Esophagus muscularis mucosa (tissue), 4 donors: ENCODE measurements at places on chromosomes 6 and 20. TPM values are rescaled to one million over a fixed set of nuclear protein-coding genes. Genes with fewer than 3 reads are reported as not detected.

DNA sequence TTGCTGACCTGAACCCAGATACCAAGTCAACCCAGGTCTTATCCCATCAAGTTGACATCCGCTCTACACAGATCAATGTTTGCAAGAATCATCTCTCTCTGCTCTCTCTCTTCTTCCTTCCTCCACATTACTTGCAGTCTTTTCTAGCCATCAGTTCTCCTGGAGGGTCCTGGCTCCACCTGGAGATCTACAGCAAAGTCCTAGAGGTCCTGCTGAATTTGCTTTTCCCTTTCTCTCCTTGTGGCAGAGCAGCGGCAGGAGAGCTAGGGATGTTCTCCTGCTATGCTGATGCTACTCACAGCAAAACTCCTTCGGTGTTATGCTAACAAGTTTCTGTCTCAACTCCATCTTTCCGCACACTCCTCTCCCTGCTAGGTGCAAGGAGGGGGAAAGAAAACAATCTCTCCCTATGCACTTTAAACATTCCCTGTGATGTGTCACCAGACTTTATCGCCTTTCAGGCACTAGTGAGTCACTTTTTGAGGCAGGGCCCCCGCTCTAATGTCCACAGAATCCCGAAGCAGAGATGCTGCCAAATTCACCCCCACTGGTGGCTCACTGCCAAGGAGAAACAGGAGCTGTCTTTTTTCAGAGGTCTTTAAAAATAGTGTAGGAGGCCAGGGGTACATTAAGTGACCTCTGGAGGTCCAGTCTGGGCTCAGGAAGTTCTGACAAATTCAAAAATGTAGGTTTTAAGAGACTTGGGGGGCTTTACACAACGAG, 62.6 kb downstream of the FAM50B start:
- peak overlapping the region; percentile 80 for H3K27ac ChIP-seq
- no peaks in the 10 kb centered on the region for H3K27me3 ChIP-seq
- DNase-seq: no peak
- no peak overlapping the region for H3K4me3 ChIP-seq
- H3K36me3 ChIP-seq: no peaks in the 10 kb centered on the region

Gene C6orf141
- total RNA-seq: 1.2 TPM

DNA sequence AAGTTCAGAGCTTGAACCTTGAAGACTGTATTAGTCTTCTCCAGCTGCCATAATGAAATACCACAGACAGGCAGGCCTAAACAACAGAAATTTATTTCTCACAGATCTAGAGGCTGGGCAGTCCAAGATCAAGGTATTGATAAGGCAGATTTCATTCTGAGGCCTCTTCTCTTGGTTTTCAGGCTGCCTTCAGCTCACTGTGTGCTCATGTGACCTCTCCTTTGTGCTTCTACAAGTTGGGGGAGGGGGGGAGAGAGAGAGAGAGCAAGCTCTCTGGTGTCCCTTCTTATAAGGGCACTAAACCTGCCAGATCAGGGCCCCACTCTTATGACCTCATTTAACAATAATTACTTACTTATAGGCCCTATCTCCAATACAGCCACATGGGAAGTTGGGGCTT, 102.6 kb upstream of the RSPO3 start:
- no peaks in the 10 kb centered on the region for H3K27me3 ChIP-seq
- DNase-seq: no peak
- no peak overlapping the region for H3K4me3 ChIP-seq
- no peaks in the 10 kb centered on the region for H3K4me1 ChIP-seq

GRCh38 chr6:5752391-5752680, 254.4 kb downstream of the NRN1 start:
- H3K27me3 ChIP-seq: no peaks in the 10 kb centered on the region

Gene IER3
- total RNA-seq: 12.9 TPM

- no peak overlapping the region for H3K4me3 ChIP-seq
- no peaks in the 10 kb centered on the region for H3K27me3 ChIP-seq
- H3K4me1 ChIP-seq: no peaks in the 10 kb centered on the region
- H3K27ac ChIP-seq: no peak overlapping the region
- no peak for DNase-seq
Observed at GRCh38 chr6:142316791-142317368, 15.1 kb downstream of the ADGRG6 start.

DNA sequence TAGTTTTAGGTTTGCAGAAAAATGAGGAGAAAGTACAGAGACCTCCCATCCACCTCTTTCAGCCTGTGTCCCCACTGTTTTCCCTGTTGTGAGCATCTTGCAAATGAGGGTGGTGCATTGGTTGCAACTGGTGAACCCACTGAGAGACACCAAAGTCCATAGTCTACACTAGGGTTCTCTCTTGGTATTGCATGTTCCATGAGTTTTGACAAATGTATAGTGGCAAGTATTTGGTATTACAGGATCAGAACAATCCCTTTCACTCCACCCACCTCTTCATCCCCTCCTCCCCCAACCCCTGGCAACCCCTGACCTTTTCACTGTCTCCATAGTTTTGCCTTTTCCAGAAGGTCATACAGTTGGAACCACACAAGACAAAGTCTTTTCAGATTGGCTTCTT, 20.1 kb downstream of the ZNF831 start:
- no peak for DNase-seq
- H3K4me3 ChIP-seq: no peak overlapping the region
- H3K27me3 ChIP-seq: peaks cover 32% of the 10 kb centered on the region
- no peaks in the 10 kb centered on the region for H3K36me3 ChIP-seq
- no peak overlapping the region for H3K27ac ChIP-seq

GRCh38 chr6:23533311-23533710, 592.7 kb upstream of the NRSN1 start:
- no peak for DNase-seq
- no peaks in the 10 kb centered on the region for H3K36me3 ChIP-seq
- H3K4me3 ChIP-seq: no peak overlapping the region
- no peak overlapping the region for H3K27ac ChIP-seq

Gene C20orf204
- total RNA-seq: 0.17 TPM

- H3K4me3 ChIP-seq: no peak overlapping the region
- H3K4me1 ChIP-seq: peaks cover 22% of the 10 kb centered on the region
- H3K27ac ChIP-seq: no peak overlapping the region
- peaks cover 9% of the 10 kb centered on the region for H3K36me3 ChIP-seq
- no peak for DNase-seq
- no peaks in the 10 kb centered on the region for H3K27me3 ChIP-seq
Observed at GRCh38 chr20:51698252-51698651, 69.9 kb downstream of the ATP9A start.

DNA sequence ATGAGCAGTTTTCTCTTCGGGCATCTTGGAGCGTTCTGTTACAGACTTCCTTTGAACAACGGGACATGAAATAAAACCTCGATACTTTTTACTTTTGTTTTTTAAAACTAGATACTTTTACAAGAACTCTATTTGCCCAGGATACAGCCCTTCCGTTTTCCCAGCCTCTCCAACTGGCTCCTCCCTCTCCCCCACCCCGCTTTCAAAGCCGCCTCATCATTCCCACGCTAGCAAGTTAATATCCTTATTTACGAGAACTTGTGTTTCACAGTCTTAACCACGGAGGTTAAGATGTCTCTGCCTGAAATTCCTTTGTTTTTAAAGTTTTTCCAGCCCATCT, 241 bp upstream of the CFAP206 start:
- H3K27ac ChIP-seq: peak overlapping the region; percentile 77
- DNase-seq: no peak
- H3K4me3 ChIP-seq: peak overlapping the region; percentile 89
- no peaks in the 10 kb centered on the region for H3K36me3 ChIP-seq
- H3K4me1 ChIP-seq: peaks cover 11% of the 10 kb centered on the region

GRCh38 chr6:89797317-89797716, 22.3 kb downstream of the MDN1 start:
- peaks cover 33% of the 10 kb centered on the region for H3K36me3 ChIP-seq
- no peak overlapping the region for H3K4me3 ChIP-seq
- no peak overlapping the region for H3K27ac ChIP-seq

- no peaks in the 10 kb centered on the region for H3K27me3 ChIP-seq
- H3K36me3 ChIP-seq: peaks cover 32% of the 10 kb centered on the region
- no peak overlapping the region for H3K27ac ChIP-seq
- H3K4me3 ChIP-seq: no peak overlapping the region
- DNase-seq: no peak
- H3K4me1 ChIP-seq: no peaks in the 10 kb centered on the region
Observed at GRCh38 chr6:89792881-89793280, 26.7 kb downstream of the MDN1 start.

- no peaks in the 10 kb centered on the region for H3K36me3 ChIP-seq
- H3K27me3 ChIP-seq: no peaks in the 10 kb centered on the region
- H3K4me1 ChIP-seq: peaks cover 26% of the 10 kb centered on the region
Observed at GRCh38 chr20:49603209-49603627, 35.3 kb upstream of the PTGIS start.

- no peaks in the 10 kb centered on the region for H3K4me1 ChIP-seq
- no peak overlapping the region for H3K4me3 ChIP-seq
- no peak overlapping the region for H3K27ac ChIP-seq
- DNase-seq: no peak
- H3K36me3 ChIP-seq: no peaks in the 10 kb centered on the region
Observed at GRCh38 chr6:123309130-123309529, 313.1 kb downstream of the CLVS2 start.

DNA sequence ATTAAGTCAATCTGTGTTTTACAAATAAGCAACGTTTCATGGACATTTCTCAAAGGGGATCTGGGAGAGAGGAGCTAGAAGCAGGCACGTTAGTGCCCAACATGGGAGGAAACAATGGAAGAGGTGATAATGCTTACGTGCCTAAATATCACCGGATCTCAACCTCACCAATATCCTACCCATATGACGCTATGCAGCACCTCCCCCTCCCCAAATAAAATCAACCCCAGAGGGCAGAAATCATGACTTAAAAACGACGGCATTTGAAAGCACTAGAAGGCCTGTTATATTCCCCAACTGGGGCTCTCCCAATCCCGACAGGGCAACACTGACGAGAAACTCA, 425 bp downstream of the HBS1L start:
- no peak for DNase-seq
- H3K4me3 ChIP-seq: peak overlapping the region; percentile 82
- peaks cover 10% of the 10 kb centered on the region for H3K36me3 ChIP-seq

GRCh38 chr6:137493218-137494038, 766 bp downstream of the OLIG3 start:
- DNase-seq: peak; percentile 90
- H3K27ac ChIP-seq: no peak overlapping the region
- H3K4me1 ChIP-seq: peaks cover 68% of the 10 kb centered on the region
- H3K27me3 ChIP-seq: peaks cover 100% of the 10 kb centered on the region

DNA sequence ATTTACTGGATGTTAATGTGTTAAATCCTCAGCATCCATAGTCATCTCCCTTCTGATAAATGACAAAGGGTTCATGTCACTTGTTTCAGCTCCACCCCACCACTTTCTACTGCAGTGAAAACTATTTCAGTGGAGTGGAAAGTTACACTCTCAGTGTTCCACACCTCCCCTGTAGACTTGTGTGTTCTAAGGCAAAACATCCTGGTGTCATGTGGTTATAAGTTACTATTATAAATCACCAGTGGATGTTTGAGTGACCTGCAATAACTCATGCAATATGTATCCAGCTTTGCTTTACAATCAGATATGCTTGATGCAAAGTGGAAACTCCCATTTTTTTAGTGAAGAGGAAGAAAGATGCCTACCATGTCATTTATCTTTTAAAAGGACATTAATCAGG, 82.1 kb upstream of the LTV1 start:
- H3K4me1 ChIP-seq: no peaks in the 10 kb centered on the region
- H3K36me3 ChIP-seq: peaks cover 4% of the 10 kb centered on the region
- no peak for DNase-seq
- no peaks in the 10 kb centered on the region for H3K27me3 ChIP-seq
- H3K4me3 ChIP-seq: no peak overlapping the region
- no peak overlapping the region for H3K27ac ChIP-seq

DNA sequence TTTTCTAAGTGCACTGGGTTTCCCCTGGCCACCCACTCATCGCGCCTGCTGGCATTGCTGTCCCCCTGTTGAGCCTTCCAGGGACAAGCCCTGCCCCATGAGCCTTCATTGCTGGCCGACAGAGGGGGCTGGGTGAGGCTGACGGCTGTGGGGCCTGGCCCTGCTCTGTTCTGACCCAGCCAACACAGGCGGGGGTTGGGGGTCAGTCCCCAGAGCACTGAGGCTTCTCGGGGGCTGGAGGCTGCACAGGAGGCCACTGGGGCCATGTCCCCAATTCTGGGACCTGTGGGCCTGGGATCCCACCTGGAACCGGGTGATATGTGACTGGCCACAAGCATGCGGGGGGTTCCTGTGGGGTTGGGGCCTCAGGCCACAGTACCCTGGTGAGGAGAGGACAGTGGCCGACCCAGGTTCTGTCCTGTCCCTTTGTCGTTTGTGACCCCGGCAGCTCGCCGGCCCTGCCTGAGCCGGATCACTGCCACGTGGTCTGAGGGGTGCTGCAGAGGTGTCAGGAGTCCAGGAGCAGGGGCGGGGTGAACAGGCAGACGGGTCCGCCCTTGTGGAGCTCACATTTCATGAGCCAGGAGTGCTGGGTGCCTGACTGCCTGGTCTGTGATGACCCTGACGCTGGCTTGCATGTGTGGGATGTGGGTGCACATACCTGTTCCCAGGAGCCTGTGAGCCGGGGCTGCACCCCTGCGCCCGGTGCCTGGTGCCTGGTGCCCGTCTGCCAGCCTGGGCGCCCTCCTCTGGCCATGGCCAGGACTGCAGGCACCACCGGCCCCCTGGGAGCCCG, 2.1 kb upstream of the COL20A1 start:
- no peak overlapping the region for H3K27ac ChIP-seq
- peaks cover 37% of the 10 kb centered on the region for H3K36me3 ChIP-seq
- H3K4me3 ChIP-seq: no peak overlapping the region
- no peaks in the 10 kb centered on the region for H3K27me3 ChIP-seq

DNA sequence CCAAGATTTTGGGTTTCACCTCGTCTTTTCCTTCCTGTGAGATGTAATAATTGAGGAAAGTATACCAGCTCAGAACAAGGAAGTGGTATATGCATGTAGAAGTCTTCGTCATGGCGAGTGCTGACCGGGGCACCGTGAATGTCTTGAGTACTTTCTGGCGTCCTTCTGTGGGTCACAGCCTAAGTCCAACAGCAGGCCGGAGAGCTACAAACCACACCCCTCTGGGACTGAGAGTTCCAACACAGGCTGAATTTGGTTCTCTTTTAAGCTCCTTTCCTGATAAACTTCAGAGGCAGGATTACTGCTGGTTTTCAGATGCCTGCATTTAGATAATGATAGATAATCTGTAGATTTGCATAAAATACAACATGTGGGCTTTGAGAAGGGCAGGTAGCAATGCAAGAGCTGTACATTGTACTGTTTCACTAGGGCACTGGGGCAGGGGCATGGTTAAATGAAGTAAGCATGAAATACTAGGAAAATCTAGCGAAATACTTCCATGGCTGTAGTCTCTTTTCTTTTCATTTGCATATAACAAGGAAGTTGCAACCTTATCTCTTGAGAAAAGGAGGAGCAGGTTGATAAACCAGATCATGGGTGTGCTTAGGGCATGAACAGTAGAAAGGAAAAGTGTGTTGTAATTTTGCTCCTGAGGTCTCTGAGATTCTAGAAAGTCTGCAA, at the start of gene ADTRP:
TSS of gene ADTRP (minus strand) at position 156 of the 681 bp plus-strand sequence. CDS start at position 112, 44 bp downstream.
- DNase-seq: no peak
- H3K4me3 ChIP-seq: no peak within 1 kb of the TSS
- no peaks in the 10 kb centered on the region for H3K4me1 ChIP-seq
